ENCODE measurements at places on chromosomes 2 and 18.

GRCh38 chr18:41706301-41706700, 248.7 kb upstream of the PIK3C3 start:
- no peak for DNase-seq

DNA sequence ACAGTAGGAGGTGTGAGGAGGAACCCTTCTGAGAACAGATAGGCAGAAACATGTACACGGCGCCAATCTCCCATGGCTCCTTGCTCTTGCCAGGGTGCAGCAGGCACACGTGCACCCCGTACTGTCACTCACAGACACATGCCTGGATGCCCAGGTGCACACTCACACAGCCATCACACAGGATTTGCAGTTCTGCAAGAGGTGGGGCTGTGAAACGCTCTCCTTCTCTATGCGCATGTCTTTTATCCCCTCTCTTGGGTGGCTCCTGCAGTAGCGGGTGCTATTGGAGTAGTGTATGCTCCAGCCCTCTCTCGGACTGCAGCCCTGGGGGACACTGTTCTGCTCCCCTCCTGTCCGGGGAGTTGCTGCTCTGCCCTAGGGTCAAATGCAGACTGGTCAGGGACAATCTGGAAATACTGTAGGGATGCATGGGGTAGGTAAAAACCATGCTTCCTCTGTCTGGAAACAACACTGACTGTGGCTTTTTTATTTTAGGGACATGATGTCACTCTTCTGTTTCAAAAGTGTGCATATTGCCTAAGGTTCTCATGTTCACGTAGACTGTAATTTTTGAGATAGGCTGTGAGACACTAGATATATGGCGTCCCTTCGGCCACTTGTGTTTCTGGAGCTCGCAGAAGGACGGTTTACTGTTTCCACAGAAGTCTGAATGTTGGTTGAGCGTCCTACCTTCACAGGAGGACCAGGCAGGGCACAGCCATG, 118.5 kb downstream of the PRKCE start:
- DNase-seq, result no peak

DNA sequence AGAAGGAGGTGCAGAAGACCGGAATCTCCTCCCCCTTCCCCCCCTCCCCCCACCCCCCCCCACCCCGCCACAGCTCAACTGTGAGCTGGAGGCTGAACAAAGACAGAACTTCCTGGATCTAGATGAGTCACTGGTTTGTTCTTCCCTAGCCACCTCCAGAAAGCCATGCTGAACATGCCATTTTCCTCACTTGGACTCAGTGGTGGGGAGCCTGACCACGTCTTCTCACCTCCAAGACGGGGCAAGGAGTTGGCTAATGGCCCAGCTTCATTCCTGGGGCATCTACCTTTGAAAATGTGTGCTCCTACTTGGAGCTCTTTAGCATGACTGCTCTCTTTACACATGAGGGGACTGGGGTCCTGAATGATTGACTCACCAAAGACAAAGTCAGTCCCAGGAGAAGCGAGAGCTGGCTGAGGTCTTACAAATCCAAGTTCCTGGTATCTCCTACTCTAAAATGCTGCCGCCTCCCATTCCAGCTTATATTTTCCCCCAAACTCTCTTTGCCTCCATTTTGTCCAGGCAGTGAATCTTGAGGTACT, 22.6 kb upstream of the FZD5 start:
- no peak for DNase-seq

GRCh38 chr2:97970293-97971060, 25.3 kb downstream of the TMEM131 start:
- no peak for DNase-seq

- DNase-seq, result no peak
Observed at GRCh38 chr2:239264838-239265651, 135.8 kb downstream of the HDAC4 start.

DNA sequence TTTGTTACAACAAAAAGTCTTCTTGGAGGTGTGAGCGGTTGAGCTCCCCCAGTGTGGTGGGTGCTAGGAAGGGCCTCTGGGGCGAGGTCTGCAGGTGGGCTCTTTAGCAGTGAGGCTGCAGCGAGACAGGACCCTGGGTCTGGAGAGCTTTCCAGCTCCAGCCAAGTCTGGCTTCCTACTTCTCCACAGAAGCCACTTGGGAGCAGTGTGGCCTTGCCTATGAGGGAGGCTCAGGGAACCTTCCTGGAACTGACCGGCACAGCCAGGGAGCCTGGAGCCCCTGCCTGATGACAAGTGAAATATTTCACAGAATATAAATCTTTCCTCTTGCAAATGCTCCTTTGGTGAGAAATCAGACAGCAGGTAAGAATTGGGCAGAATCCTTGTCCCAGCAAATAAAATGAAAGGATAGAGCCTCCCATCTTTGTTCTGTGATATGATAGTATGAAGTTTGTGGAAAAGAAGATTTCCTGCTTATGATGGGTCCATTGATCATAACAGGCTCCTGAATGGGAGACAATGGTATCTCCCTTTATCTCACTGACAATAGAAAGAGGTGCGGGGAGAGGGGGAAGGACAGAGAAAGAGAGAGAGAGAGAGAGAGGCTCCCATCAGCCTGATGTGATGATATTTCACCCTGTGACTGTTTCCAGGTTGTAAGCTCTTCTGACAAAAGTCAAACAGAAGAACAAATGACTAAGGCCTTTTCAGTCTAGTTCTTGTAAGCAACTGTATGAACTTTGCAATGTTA, 289.8 kb upstream of the SPRED2 start:
- DNase-seq, result no peak

DNA sequence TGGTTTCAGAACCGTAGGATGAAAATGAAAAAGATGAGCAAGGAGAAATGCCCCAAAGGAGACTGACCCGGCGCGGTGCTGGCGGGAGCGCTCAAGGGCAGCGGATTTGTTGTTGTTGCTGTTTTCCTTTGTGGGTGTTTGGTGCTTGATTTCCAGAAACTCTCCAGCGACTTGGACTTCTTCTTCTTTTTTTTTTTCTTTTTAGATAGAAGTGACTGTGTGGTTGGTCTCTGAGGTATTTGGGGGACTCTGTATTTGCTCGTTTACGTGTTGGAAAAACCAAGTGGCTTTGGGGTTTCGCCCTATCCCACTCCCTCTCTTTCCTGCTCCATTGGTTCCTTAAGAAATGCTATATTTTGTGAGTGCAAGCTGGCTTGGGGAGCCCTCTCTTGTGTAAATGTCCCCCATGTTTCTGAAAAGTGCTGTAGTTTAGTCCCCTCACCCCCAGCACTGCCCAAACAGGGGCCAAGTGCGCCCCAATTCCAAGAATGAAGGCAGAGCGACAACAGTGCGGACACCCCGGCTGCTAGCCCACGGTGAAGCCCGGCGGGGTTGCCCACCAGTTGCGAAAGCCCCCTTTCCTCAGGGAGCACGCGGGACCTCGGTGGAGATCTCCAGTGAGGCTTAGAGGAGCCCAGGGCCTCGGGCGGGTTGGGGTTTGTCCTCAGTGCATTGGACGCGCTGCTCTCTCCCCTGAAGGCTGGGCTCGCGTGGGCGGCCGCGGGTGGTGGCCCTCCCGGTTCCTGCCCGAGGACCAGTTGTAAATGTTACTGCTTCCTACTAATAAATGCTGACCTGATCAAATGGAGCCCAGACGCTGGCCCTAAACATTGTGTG, 1.8 kb downstream of the HOXD9 start:
- DNase-seq, result no peak

DNA sequence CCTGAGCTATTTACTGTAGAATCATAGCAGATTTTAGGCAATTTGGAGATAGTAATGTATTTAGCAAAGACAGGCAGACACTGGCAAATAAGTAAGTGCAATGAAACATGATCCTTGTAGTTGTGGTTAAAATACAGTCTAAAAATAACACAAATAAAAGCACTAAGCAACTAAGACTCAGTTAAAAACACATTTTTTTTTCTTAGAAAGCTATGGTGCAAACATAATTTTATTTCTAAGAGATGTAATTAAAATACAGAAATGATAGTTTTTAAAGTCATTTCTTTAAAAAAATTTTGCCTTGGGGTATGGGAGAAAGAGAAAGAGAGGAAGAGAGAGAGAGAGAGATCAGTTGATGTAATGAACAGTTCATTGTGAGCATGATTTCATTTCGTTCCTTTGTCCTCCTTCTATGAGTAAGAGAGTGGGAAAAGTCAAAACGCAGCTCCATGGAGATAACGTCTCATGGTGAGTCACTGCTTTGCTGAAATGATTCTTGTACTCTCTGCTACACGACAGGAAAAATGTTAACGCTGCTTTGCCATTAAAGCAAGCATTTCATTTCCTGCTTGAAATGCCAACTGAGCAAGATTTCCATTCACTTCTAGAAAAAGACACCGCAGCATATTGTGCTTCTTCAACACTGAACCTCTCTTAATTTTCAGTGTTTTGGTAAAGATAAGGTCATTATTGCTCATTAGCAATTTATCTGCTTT, 61.3 kb upstream of the PGAP1 start:
- DNase-seq, result no peak

DNA sequence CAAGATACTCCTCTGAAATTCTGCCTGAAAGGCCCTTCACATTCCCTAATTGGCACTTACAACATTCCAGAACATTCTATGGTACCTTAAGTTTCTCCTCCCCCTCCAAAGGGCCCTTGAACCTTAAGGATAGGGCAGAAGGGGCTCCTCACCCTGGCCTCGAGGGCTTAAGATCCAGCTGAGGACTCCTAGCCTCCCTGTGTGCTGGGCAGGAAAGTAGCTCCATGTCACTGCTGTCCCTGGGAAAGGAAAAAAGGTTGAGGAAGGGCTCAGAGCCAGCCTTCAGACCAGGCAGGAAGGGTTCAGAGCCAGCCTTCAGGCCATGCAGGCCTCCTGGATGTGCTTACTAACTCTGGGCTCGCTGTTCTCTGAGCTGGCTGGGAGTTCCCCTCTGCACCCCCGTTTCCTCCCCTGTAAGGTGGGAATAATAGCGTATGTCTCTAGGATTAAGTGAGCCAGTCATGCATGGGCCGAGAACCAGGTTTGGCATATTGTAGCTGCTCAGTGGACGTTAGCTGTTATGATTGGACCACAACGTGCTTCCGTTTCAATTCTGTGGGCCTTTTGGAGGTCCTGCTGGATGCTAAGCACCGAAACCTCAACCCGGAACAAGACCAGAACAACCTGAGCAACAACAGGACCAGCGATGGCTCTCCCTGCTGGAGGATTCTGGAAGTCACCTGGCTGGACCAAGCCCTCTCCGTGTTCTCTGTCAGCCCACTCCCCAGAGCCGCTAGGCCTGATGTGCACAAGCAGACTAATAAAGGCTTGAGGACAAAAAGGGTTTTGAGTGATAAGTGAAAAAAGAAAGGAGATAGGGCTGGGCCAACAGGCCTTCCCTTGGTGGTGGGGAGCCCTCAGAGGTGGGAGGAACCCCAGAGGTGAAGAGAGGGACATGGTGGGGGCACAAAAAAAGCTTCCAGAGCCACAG, 1.0 kb upstream of the B3GNT7 start:
- no peak for DNase-seq

- no peak for DNase-seq
Observed at GRCh38 chr2:109341355-109342255, 212.6 kb downstream of the SH3RF3 start.

GRCh38 chr2:45941531-45942236, 290.2 kb downstream of the PRKCE start:
- no peak for DNase-seq

GRCh38 chr2:2653231-2653630, 322.2 kb upstream of the MYT1L start:
- DNase-seq, result no peak

DNA sequence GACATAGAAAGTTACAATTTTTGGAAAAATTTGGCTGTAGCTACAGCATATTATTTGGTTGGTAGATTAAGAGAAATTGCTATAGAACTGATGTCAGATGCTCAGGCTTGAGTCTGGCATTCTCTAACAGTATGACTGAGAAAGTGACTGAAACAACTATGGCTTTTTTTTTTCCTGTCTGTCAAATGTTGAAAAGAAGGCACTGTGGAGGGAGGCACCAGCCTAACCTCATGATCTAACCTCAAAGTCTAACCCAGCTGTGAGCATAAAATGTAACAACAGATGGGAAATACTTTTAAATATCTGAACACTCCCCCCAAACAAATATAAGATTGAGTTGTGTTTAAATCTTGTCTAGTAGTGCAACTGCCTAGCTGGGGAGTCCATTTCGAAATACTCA, 629.1 kb downstream of the LRP1B start:
- no peak for DNase-seq

- no peak for DNase-seq
Observed at GRCh38 chr2:147696426-147696825, 148.4 kb upstream of the ACVR2A start.

GRCh38 chr18:11996907-11997306, 15.6 kb downstream of the IMPA2 start:
- DNase-seq, result no peak

- no peak for DNase-seq
Observed at GRCh38 chr18:74013955-74014354, 133.7 kb downstream of the FBXO15 start.

DNA sequence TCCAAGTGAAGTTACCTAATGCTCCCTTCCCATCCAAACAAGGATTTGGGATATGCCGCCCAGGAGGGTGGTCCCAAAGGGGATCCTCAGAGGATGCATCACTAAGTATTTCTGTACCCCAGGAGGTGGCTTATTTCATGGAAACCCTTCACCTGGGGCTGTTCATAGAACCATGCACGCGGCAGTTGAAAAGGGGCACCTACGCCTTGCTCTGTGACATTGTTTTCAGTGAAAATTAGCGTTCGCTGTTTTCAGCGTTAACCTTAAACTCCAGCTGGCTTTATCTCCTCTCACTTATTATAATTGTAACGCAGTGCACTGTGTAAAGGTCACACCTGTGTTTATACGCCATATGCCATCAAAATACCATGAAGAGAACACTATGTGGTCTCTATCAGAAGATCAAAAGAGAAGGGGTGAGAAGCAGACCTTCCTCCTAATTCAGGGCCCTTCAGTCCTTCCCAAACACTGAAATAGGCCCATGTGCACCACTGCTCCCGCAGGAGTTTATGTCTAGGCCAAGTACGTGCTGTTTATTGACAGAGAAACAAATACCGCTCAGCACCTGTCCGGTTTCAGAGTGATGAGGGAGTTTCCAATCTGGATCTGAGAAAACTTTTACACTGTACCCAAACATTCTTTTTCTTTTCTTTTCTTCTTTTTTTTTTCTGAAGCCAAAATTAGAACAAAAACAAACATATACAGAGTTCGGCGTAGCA, 162.1 kb downstream of the BCL2 start:
- no peak for DNase-seq

DNA sequence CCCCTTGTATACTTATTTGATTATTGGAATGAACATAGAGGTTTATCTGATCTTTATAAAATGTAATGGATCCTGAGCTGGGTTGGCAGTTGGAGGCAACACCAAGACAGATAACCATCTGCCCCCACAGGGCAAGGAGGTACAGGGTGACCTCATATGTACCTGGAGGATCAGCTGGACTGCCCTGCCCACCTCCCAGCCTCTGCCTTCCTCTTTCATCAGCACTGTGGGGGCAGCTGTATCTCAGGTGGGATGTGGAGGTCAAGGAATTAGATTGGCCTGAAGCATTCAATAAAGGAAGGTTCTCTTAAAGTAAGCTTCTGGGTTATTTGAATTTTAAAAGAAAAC, 92.6 kb downstream of the LYPD6 start:
- no peak for DNase-seq

DNA sequence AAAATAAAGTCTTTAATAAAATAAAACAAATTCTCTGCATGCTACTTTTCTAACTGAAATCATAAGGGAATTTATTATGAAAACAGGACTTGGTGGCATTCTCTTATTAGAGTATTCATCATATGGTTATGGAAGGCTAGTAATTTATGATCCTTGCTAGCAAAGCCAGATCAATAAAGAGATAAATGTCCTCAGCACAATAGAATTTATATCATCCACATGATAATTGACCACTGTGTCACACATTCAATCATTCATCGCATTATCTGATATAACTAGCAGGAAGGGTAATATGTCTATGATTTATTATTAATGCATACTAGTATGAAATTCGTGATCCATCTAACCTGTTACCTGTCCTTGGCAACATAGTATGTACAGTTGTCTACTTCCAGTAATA, 175.8 kb downstream of the MYO3B start:
- DNase-seq, result no peak

- no peak for DNase-seq
Observed at GRCh38 chr18:70289351-70290312, 787 bp downstream of the SOCS6 start.

Data from stimulated activated CD8-positive, alpha-beta memory T cell treated with anti-CD3 and anti-CD28 coated beads, Interleukin-15, amount 100 ng/mL, for 24 hours (primary cell).